Osteoblast (primary cell): ENCODE measurements at places on chromosomes 7 and 10.

DNA sequence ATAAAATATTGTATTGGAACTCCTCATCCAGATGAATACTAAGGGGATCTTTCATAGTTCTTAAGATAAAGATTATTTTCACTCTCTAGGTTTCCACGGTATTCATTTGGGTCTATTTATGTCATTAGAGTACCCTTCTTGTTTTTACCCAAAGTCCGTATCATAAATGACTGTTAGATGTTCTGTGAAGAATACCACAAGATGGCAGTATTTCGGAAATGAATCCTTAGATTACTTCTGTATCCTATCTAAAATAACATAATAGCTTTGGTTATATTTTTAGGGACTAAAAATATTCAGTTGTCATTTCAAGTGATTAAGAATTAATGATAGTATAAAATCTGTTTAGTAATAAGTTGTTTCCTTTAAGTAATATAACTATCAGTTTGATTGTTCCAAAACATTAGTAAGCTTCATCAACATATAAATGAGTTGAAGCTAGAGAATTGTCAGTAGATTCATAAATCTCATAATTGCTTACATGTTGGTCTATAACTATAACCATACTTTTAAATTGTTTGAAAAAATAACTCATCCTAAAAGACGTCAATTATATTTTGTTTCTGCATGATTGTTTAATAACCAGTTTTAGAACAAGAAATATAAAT lies 337.5 kb upstream of the KCND2 start:
- DNase-seq = no peak

DNA sequence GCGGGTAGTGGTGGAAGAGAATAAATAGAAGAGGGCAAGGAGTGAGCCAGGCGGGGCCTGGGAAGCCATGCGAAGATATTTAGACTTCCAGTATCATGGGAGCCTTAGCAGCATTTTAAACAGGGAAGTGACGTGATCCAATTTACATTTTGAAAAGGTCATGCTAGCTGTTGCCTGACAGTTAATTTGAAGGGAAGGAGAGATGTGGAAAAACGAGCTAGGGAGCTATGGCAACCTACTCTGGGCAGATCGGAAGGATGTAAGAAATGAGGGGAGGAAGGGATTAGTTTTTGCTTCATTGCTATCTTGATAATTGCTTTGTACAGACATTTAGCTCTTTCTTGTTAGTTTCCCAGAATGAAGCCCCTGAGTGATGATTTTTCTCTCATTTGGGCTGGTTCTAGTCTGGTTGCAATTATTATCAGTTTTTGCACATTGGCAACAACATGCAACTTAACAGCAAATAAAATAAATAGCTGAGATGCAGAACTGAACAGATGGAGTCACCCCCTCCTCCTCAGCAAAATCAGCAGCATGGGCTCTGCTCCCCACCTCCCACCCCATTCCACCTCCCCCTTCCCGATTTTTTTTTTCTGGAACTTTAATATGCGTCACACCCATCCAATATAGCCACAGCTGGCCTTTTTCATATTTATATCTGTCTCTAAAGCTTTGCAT lies 13.0 kb upstream of the CALU start:
- DNase-seq = no peak

- DNase-seq = no peak
Measured at GRCh38 chr7:50362142-50362541, 57.6 kb downstream of the IKZF1 start.

DNA sequence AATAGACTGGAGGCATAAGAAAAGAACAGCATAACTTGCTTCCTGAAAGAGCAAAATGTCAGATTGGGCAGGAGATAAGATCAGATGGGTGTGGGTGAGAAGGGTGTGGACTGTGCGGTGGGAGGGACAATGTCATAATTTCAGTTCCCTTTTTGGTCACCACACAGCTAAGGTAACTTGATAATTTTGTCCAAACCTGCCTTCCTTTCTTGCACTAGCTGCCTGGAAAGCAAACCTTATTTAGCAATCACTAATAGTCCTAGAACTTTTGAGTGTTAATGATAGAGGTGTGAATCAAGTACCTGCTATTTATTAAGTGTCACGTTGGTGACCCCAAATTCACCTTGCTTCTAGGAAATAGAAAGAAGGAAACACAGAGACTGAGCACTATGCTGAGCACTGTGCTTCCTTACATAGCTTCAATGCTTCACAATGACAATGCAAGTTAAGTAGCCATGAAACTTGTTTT lies 72.4 kb upstream of the SP4 start:
- DNase-seq = no peak
